ENCODE measurements at places on chromosomes 3 and 15.

- peak; percentile 20 for DNase-seq
Observed at GRCh38 chr3:131231710-131232389, 149.7 kb upstream of the NUDT16 start.

DNA sequence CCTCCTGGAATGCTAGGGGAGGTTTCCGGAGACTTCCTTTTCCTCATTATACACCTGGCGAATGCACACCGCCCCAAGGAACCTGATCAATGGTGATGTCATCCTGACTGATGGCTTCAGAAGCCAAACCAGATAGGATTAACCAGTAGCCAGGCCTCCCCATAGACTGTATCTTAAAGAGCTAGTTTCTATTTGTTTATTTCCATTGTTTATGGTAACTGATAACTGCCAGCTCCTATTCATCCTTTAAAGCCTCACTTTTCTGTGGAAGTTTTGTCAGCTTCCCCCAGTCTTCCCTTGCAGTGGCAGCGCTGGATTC is at the start of gene MKRN2OS:
TSS of gene MKRN2OS (minus strand) at position 27 of the 319 bp plus-strand sequence. CDS start 35 bp downstream, outside the sequence.
- DNase-seq, result no peak

- DNase-seq, result peak; percentile 81
Observed at GRCh38 chr3:175304404-175304803, 445.3 kb downstream of the NAALADL2 start.

DNA sequence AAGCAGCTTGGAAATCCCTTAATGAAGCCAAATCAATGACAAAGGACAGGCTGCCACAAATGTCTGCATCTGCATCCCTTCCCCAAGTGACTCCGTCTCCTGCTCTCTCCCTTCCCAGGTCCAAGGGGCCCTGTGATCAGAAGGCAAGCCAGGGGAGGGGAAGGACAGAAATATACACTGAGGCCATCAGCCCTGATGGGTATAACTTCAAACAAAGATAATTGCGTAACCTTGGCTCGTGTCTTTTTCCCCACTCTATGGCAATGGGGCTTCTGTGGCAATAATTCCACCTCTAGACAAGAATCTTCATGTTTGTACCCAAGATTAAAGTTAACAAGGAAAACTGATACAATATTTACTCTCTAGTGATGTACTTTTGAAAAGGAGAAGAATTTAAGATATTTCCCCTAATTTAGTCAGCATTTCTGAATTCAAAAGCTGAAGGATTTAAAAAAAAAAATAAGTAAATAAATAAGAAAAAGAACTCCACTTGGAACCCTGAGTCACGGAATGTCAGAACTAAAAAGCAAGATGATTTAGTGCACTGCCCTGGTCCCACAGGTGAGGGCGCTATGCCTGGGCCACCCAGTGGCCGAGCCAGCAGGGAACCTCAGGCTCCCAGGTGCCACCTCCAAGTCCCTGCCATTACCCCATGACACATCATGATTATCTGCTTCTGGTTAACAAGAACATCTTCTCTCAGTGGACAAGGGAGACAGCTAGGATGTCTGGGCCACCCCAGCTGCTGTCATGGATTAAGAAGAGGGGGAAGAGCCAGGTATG is 154.5 kb downstream of the STT3B start:
- DNase-seq, result no peak

GRCh38 chr3:152524198-152525140 is 255.7 kb downstream of the MBNL1 start:
- peak; percentile 63 for DNase-seq

- no peak for DNase-seq
Observed at GRCh38 chr3:183558495-183558894, 3.0 kb upstream of the KLHL6 start.

- no peak for DNase-seq
Observed at GRCh38 chr3:145427355-145427754, 733.6 kb downstream of the PLOD2 start.

GRCh38 chr3:46110701-46111493 is 83.6 kb upstream of the XCR1 start:
- peak; percentile 27 for DNase-seq

DNA sequence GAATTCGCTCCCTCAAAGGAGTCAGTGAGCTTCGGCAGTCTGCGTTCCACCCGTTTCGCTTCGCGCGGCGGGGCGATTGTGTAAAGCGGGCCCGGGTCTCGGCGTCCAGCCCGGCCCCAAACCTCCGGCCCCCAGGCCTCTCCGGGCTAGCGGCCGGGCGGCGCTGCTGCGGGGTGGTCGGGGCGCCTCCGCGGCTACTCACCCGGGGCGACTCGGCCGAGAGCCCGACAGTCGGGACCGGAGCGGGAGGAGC is 412 bp downstream of the CHDH start:
- no peak for DNase-seq
